ENCODE measurements at places on chromosomes 3 and 15.

- no peak for DNase-seq
These were observed 15.3 kb upstream of the MCCC1 start for GRCh38 chr3:183114384-183115178.

DNA sequence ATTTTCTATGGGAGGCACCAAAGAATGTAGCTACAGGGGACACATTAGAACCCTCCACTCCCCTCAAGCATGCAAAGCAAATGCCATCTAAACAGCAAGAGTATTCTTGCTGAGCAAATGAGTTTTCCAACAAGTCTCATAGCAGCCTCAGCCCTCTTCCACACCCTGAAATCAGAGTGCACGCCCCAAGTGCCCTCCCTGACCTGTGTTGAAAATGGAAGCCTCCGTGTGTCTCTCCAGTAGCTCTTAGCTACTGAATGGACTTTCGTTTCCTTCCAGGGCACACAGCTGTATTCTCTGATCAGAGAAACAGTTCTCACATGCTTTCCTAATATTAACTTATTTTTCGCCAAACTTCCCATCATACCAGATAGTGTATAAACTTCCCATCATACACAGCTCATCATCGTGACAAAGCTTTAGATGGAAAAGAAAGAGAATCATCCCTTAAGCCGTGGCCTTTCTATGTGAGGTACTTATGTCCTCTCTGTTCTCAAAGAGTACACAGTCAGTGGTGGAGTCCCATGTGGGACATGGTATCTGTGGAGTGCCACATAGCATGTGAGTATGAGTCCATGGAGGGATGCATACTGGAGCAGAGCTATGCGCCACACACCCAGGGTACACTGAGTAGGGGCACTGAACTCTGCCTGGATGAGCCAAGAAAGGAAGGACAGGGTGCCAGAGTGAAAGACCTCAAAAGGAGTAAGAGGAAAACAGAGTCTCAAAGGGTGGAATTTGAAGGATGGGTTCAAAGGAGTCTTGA lies 434.5 kb downstream of the MCTP2 start:
- no peak for DNase-seq

- no peak for DNase-seq
These were observed 874 bp upstream of the ERC2 start for GRCh38 chr3:56469141-56469540.

- DNase-seq = no peak
These were observed 21.9 kb downstream of the GABRA5 start for GRCh38 chr15:26888761-26889160.

DNA sequence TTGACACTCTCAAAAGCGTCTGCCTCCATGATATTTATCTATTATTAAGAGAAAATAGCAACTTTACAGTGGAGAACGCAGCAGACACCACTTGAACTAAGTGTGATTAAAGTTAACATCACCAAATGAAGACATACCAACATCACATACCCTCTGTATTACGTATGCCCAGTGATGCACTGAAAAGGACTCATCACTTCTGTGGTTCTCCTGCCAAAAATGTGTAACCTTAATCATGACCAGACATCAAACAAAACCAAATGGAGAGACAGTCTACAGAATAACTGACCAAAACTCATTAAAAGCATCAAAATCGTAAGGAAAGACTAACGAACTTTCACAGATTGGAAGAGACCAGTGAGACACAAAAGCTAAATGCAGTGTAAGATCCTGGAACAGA lies 103.2 kb downstream of the PPP2R3A start:
- DNase-seq = no peak

DNA sequence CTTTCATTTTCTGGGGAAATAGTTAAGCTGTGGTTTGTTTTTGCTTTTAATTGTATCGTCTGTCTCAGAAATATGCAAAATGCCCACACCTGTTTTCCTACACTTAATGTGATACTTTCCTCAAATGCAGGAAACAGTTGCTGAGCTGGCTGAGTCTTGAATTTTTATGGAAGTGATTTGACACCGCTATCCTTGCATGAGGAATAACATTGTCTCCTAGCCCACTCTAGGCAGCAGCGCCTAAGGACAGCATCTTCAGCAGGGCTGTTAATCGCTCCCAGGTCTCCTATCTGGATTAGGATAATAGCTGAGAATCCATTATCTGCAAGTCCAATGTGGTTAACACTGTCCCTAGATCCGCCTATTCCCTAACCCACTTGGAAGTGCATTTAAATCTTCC lies 132.6 kb upstream of the NR2E3 start:
- DNase-seq = no peak

GRCh38 chr15:27842526-27842925 lies 256.6 kb downstream of the OCA2 start:
- no peak for DNase-seq

DNA sequence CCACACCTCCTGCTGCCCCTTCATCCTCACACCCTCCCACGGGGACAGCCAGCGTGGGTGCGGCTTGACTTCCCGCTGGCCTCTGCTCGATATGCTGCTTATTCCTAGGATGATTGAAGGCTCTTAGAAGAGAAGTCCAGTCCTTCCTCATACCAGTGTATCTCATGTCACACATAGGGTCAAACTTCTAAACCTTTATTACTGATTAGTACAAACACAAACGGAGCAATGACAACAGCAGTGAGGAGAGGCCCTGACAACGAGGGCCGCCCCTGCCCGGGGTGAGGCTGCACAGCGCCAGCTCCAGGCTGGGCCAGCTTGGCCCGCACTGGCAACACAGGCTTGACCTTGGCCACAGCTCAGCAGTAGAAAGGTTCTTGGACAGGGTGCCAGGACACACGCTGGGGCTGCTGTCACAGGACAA lies 3.7 kb downstream of the CIB1 start:
- no peak for DNase-seq

DNA sequence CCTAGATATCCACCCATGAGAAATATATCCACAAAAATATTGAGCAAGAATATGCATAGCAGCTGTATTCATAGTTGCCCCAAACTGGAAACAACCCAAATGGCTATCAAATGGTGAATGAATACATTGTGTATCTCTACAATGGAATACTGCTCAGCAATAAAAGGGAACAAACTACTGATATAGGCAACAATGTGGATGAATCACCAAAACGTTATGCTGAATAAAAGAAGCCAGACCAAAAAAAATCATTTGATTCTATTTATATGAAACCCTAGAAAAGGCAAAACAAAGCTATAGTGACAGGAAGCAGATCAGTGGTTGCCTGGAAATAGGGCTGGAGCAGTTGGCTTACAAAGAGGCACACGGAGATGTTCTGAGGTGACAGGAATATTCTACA lies 15.5 kb upstream of the CMTM7 start:
- no peak for DNase-seq

GRCh38 chr3:34351882-34352777 lies 553.7 kb downstream of the PDCD6IP start:
- no peak for DNase-seq

DNA sequence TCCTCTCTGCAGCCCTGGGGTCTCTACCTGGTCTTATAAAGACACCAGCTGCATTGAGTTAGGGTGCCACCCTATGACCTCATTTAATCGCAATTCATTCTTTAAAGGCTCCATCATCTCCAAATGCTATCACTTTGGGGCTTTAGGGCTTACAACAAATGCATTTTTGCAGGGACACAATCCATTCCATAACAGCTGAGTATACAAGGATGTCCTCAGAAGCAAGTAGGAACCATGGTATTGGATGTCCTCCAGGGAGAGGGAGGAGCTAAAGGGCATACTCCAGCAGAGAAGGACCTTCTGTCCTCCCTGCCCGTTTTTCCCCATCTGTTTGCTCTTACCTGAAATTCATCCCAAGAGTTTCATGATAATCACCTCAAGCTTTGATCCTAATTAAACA lies 30.3 kb downstream of the UMPS start:
- DNase-seq = no peak

GRCh38 chr3:46318207-46318927 lies 35.5 kb upstream of the CCR2 start:
- no peak for DNase-seq

DNA sequence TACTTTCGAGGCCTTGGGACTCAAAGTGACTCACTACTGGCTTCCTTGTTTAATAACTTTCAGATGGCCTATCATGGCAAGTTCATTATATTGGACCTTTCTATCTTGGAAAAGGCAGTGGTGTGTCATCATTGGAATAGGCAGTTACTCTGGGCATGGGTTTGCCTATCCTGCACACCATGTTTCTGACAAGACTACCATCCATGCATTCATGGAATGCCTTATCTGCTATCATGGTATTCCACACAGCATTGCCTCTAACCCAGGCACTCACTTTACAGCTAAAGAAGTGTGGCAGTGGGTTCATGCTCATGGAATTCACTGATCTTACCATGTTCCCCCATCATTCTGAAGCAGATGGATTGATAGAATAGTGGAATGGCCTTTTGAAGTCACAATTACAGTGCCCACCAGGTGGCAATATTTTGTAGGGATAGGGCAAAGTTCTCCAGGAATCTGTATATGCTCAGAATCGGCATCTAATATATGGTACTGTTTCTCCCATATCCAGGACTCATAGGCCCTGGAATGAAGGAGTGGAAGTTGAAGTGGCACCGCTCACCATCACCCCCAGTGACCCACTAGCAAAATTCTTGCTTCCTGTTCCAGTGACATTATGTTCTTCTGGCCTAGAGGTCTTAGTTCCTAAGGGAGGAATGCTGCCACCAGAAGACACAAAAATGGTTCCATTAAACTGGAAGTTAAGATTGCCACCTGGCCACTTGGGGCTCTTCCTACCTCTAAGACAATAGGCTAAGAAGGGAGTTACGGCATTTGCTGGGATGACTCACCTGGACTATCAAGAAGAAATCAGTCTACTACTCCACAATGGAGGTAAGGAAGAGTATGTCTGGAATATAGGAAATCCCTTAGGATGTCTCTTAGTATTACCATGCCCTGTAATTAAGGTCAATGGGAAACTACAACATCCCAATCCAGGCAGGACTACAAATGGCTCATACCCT lies 1161.4 kb downstream of the SI start:
- DNase-seq = no peak

- DNase-seq = peak; percentile 11
These were observed 61.8 kb downstream of the SLC12A8 start for GRCh38 chr3:125150525-125151441.

GRCh38 chr3:56914646-56915045 lies 112.9 kb upstream of the ARHGEF3 start:
- no peak for DNase-seq
